NCI-H2081 treated with DMSO at 0.1 percent for 48 hours (cell line): ENCODE measurements at places on chromosomes 2 and 18.

DNA sequence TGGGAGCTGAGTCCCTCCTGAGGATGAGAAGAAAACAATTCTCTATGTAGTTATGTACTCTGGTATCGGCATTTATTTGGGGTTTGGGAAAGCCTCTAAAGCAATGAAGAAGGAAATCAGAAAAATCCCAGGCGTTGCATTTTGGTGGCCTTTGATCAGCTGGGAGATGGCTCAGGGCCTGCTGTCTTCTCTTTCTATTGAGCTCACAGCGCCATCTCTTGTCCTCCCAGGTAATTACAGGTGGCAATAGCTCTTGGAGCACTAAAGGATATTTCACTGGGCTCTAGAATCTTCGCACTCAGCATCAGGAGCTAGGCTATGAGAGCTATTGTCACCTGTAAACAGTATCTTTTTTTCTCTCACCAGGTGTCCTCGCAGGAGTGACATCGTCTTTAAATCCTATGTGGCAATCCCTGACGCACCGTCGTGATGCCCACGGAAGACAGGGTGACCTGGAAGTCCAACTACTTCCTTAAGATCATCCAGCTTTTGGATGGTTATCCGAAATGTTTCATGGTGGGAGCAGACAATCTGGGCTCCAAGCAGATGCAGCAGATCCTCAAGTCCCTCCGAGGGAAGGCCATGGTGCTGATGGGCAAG is 76.1 kb upstream of the PMAIP1 start:
- no peak for DNase-seq

DNA sequence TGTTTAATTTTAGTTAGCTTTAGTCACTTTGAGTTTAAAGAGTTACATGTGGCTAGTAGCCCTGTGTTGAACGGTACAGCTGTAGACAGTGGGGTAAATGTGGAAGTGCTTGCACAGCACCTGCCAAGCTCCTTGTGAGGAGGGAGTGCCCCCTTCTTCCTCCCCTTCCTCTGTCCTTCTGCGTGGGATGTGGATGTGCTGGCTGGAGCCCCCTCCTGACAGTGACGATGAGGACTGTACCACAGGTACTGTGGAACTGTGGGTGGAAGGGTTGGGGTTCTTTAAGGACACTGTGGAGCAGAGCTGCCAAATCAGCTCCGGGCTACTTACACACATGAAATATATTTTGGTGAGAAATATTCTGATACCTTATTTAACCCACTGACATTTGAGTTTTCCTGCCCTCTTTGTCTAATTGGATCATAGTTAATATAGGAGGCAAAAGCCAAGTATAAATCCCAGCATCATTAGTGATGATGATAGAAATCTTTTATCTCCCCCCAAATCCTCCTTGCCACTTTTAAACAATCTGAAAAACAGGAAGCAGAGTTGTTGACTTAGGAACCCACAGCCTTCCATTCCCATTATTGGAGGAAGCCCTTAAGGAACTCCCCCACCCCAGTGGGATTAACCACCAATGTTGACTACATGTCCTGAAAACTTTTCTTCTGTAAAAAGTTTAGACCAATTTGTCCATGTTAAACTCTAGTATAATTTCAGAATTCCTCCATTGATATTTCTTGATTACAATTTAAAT is 181.3 kb downstream of the PTPRM start:
- no peak for DNase-seq

DNA sequence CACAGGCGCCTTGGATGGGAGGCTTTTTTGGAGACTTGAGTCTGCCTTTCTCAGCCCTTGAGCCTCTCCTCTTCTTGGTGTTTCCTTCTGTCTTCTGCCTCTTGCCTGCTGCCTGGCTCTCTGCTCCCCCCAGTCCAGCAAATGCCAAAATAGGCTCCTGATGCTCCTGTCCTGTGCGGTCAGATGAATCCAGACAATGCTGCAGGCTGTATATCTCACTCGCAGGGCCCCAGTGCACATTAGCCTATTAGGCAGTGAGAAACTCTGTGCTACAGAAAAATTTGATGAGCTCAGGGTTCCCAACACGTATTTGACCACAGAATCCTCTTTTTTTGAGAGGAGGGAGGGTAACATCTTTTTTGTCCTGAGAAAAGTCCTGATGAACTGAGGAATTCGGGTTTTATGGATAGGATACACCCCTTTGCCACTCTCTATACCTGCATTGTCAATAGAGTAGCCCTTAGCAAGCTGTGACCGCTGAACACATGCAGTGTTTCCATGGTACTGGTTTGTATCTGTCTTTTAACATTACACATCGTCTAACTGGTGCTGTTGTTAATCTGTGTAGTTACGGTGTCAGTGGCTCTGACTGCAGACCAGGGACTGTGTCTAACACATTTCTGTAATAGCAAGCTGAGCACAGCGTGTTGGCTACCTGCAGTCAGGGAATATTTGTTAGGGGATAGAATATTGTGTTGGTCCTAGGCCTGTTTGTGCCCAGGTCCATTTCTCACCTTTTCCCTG is 50.8 kb downstream of the FAM228A start:
- DNase-seq, result no peak

DNA sequence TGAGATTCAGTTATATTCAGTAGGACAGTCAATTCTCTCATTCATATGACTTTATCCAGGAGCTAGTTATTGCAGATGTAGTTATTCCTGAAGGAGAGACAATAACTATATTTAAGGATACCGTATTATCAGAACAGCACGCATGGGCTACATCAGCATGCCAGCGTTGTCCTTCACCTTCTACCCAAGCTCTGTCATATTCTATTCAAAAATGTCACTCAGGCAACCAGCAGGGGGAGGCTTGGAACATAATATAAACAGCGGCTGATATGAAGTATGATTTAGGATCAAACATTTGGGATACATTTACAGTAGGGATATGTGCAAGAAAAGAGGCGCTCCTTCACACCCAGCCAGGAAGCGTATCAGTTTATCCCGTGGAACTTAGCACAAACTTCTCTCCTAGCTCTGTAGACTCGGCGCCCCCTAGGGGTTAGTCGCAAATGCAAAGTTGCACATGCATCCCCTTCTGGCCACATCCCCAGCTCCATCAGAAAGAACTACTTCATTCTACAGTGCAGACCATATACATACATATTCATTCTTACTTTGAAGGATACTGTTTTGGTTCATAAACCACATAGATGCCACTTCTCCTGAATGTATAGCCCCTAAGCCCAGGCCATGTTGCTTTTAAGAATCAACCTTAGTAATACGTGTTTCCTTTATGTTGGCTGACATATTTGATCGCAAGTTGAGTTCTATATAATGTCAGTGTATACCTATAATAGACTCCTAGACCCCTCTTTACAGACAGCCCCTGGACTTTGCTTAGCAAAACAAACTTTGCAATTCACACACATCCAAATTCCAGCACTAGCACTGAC is 759.4 kb downstream of the ADCYAP1 start:
- DNase-seq, result no peak

DNA sequence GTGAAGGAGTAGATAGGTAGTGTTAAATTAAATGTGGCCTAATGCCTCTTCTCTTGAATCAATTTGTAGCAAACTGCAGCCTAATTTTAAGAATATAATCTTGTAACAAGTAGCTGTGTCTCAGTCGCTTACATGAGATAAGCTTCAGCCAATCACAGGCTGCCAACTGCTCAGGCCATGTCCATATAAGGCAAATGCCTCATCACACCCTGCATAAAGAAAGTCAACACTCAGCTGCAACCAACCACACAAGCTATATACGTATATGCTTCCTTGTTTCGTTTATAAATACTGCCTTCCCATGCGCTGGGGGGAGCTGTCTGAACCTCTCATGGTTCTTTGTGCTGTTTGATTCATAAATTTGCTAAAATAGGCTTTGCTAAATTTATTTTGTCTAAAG is 476.3 kb downstream of the TRIB2 start:
- no peak for DNase-seq

- no peak for DNase-seq
Observed at GRCh38 chr18:35387152-35387571, 10.0 kb upstream of the ZNF396 start.

- DNase-seq, result no peak
Observed at GRCh38 chr18:36128907-36129299, 237 bp downstream of the SLC39A6 start.

GRCh38 chr2:8022908-8023640 is 658.8 kb upstream of the ID2 start:
- DNase-seq, result no peak

GRCh38 chr2:174729797-174730697 is 34.2 kb downstream of the CHRNA1 start:
- DNase-seq, result no peak

DNA sequence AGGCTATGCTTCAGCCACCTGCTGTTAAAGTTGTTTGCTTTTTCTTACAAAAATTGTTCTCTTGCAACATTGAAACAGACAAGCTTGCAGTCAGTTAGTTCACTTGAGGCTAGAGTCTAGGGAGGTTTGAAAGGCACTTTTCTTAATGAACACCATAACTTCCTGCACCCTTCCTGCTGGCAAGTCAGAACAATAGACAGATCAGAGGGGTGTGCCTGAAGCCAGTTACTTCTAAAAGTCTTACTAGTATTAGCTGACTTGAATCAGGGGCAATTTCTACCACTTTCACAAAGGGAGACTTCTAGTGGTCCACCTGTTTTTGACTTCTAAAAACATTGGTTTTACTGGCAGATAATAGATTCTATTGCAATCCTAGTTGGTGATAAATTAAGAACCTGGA is 367.4 kb upstream of the CDH20 start:
- no peak for DNase-seq
